Activated CD4-positive, CD25-positive, alpha-beta regulatory T cell treated with anti-CD3 and anti-CD28 coated beads, Interleukin-2, amount 50 U/mL, for 16 hours (primary cell): ENCODE measurements at places on chromosomes 3 and 15.

DNA sequence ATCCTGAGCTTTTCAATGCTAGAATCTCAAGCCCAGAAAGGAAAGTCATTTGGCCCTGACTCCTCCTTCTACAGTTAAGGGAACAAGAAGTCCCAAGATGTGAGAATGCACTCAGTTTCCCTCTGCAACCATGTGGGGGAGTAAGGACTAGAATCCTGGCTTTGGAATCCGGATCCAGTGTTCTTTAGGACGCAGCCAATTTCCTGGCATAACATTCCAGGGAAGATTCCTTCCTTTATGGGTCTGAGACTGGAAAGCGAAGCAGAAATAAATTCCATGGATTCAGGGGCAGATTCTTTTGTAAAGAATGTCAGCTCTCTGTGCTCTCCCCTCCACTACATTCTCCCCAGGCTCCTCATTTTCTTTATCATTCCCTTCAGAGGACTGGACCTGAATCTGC, 151.8 kb upstream of the SOX14 start:
- DNase-seq = no peak

GRCh38 chr15:53354874-53355273, 404.6 kb downstream of the WDR72 start:
- DNase-seq = no peak

- no peak for DNase-seq
Measured at GRCh38 chr15:40908095-40908494, 13.8 kb downstream of the VPS18 start.

DNA sequence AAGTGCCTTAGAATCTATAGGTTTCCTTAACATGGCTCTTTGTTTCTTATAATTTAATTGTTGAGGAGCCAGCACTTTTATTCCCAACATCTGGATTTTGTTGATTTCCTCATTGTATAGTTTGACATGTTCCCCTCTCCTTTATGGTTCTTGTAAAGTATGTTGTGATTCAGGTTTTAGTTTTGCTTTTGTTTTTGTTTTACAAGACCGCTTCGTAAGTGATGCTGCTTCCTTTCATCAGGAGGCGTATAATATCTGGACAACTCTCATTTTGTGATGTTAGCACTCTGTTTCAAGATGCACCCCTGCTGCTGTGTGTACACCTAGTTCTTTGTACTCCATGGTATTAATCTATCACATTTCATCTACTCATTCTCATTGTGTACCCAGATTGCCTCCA, 48.7 kb downstream of the SLC49A4 start:
- DNase-seq = no peak

GRCh38 chr15:25863111-25863967, at the start of gene ATP10A:
TSS of gene ATP10A (minus strand) at chr15:25863327. CDS start at chr15:25863096, 231 bp downstream.
- no peak for DNase-seq

GRCh38 chr3:167940241-167940640, 155.5 kb downstream of the GOLIM4 start:
- DNase-seq = no peak

DNA sequence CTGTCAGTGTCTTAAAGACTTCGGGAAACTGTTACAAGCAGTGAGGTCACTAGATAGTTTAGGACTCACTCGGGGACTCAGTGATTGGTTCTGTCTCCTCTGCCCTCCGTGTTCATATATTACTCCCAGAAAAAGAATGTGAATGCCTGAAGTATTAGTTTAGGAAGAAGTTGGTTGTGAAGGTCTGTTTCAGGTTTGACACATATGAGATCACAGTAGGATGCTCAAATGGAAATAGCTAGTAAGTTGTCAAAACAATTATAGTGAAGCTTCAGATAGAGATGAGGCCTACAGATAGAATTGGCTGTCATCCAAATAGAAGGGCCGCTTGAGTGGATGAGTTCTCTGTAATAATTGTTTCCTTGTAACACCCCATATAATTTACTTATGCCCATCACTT, 172.6 kb downstream of the PLCL2 start:
- no peak for DNase-seq

- DNase-seq = no peak
Measured at GRCh38 chr3:82627733-82628132, 866.3 kb upstream of the GBE1 start.

GRCh38 chr3:88141458-88142083, 8.2 kb upstream of the C3orf38 start:
- no peak for DNase-seq

DNA sequence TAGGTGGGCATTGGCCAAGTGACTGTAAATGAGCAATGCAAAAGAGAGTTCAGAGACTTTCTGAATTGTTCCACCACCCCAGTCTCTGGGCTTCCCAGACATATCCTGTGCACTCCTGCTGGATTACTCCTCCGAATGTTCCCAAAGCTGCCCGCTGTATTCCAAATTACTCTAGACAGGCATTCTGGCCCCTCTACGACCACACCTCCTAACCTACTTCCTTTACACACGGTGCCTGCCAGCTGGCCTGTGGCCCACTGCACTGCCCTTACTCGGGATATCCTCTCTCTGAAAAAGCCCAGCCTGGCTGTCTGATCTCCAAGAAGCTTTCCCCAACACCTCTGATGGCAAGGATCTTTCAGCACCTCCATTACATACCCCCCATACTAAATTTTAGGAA, 66.6 kb downstream of the DUT start:
- DNase-seq = no peak

DNA sequence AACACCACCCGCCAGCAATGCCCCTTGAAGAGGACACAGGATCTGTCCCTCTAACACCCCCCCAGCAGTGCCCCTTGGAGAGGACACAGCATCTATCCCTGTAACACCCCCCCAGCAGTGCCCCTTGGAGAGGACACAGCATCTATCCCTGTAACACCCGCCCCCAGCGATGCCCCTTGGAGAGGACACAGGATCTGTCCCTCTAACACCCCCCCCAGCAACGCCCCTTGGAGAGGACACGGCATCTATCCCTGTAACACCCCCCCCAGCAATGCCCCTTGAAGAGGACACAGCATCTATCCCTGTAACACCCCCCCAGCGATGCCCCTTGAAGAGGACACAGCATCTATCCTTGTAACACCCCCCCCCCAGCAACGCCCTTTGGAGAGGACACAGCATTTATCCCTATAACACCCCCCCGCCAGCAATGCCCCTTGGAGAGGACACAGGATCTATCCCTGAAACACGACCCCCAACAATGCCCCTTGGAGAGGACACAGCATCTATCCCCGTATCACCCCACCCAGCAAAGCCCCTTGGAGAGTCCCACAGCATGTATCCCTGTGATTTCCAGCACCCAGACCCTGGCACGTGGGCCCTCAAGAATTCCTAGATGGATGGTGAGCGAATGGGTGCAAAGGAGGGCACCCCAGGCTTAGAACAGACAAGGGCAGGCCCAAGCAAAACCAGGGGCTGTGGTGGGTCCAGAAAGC, 26.9 kb downstream of the TNK2 start:
- DNase-seq = no peak

DNA sequence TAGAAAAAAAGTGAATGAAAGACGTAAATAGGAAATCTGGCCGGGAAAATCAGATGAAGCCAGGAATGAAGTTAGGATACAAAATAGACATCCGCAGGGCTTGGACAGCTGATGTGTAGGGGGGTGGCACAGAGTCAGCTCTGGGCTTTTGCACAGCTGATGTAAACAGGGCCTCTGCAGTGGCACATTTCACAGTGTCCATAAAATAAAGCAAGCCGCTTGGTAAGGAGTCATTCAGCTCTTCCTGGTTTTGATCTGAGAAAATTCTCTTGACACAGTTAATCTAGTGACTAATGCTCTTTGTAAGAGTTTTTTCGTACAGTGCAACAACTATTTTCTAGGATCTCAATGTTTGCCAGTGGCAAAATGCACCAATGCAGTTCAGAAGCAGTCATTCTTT, 153.3 kb downstream of the USP13 start:
- DNase-seq = no peak

GRCh38 chr3:126867190-126867862, 115.6 kb upstream of the PLXNA1 start:
- no peak for DNase-seq

- DNase-seq = no peak
Measured at GRCh38 chr3:67558426-67558825, 96.0 kb downstream of the SUCLG2 start.

- DNase-seq = no peak
Measured at GRCh38 chr3:74613521-74614106, 845 bp downstream of the CNTN3 start.

- peak; percentile 20 for DNase-seq
Measured at GRCh38 chr15:89556413-89557262, 18.6 kb upstream of the TICRR start.

DNA sequence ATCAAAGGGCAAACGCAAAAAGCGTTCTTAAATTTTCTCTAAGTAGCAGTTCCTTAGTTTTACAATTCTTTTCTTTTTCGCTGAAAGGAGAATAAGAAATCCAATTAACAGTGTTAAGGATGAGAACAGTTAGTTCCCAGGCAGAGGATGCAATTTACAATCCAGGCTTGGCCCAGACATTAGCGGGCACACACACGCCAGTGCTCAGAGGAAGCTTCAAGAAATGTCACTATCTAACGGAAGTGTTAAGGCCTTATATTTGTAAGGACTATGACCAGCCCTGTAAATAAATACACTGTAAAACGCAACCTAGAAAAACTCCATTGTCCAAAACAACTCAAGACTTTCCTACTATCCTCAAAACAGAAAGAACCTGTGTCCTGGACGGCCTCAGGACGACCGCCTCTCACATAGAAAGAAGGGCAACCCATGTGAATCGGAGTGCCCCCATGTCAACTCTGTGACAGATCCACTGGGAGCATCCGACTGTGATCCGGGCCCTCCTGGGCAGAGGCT, 1.3 kb downstream of the ACAP2 start:
- DNase-seq = no peak

GRCh38 chr3:148790370-148790769, 37.2 kb upstream of the CPB1 start:
- DNase-seq = no peak

- no peak for DNase-seq
Measured at GRCh38 chr15:52383100-52383588, 87.5 kb upstream of the MYO5C start.

DNA sequence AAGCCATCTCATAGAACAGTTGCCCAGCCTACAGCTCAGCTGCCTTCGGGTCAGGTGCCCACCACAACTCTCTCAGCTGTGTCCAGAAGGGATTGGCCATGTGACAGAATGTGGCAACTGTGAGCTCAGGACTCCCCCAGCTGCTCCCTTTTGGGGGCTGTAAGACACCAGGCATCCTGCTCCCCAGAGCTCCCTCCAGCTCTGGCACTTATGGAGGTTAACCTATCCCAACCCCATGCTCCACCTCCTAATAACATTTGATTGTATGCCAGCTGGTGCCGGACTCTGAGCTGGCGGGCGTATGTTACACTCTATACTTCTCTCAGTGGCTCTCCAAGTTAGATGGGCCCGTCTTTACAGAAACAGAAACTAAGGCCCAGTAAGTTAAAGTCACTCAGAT, 222.8 kb downstream of the FAM43A start:
- no peak for DNase-seq

DNA sequence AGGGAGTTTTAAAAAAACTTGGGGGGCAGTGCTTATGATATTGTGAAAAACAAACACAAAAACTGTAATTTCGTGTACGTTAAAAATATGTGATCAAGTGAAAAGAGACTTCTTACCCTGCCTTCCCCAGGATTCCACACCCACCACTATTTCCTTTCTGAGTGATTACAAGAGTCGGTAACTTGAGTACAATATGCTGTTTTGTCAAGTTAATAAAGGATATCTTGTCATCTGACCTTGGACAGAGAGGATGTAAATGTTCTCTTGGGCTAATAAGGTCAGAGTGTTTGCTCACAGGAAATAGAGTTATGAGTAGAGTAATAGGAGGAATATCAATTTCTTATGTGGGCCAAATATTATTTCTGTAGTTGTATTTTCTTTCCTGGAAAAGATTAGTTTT, 68.1 kb downstream of the NOX5 start:
- DNase-seq = no peak

DNA sequence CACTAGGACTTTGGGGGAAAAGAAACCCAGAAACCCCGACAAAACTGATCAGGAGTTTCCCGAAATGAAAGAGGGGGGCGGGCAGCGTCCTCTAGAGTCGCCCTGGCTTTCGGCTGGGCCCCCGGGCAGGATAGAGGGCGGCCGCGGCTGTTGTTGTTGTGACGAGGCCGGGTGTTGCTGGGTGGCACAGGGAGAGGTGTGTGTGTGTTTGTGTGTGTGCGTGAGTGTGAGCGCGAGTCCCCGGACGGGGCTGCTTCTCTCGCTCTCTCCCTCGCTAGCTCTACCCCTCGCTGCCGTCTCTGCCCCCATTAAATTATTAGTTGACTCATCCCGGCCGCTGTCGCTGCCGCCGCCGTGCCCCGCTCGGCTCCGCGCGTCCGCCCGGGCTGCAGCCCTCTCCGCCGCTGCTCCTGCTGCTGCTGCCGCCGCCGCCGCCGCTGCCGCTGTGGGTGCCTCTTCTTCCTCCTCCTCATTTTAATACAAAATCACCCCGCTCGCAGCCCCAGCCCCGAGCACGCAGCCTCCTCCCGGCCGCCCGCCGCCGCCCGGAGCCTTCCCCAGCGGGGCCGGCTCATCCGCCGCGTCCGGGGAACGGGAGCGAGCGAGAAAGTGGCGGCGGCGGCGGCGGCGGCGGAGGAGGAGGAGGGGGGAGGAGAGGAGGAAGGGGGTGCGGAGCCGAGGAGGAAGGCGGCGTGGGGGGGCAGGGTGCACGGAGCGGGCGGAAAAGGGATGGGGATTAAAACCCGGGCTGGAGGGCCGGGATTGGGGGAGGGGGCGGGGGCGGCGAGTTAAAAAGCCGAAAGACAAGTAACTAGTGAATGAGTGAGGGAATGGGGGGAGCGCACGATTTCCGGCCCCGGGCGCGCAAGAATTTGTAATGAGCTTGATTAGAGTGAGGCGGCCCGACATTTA, at the start of gene SATB1:
TSS of gene SATB1 (minus strand) at position 611 of the 912 bp plus-strand sequence. CDS start 4,372 bp downstream, outside the sequence.
- DNase-seq = no peak

- no peak for DNase-seq
Measured at GRCh38 chr3:148651549-148651948, 46.2 kb upstream of the AGTR1 start.

GRCh38 chr3:122679882-122680474, 661 bp upstream of the PARP14 start:
- DNase-seq = no peak

GRCh38 chr3:139646512-139646911, 31.3 kb downstream of the NMNAT3 start:
- no peak for DNase-seq

DNA sequence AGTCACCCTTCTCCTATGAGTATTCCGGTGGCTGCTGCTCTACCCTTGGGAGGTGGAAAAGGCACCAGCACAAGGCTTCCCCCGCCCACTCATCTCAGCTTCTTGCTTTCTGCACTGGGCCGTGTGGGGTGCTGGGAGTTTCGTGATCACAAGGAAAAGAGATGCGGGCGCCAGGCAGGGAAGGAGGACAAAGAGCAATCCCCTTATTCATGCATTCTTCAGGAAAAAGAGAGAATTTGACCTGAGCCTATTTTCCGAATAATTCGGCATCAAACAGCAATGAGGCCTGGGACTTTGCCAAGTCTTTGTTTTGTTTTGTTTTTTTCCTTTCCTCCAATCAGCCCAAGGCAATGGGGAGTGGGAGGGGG, 102.2 kb upstream of the LPP start:
- no peak for DNase-seq

GRCh38 chr15:50256188-50257041, 9.1 kb downstream of the HDC start:
- no peak for DNase-seq
